ENCODE measurements at places on chromosomes 2 and 18.

DNA sequence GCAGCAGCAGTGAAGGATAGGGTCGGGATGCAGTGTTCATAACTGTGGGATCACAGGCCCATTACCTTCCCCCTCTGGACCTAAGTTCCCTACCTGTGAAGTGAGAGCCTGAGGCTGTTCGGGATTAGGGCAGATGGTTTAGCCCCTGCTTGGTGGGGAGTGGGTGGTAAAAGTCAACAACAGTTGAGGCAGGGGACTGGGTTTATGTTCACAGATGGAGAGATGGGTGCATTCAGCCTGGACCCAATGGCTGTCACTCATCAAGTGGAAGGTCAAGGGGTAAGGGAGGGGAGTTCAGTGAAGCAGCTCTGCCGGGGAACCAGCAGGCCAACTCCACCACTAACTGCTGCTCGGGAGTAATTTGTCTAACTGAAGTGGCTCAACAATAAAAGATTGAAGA, 180.4 kb downstream of the FAM210A start:
- DNase-seq = no peak

GRCh38 chr2:75074228-75074627, 115.8 kb downstream of the POLE4 start:
- no peak for DNase-seq

DNA sequence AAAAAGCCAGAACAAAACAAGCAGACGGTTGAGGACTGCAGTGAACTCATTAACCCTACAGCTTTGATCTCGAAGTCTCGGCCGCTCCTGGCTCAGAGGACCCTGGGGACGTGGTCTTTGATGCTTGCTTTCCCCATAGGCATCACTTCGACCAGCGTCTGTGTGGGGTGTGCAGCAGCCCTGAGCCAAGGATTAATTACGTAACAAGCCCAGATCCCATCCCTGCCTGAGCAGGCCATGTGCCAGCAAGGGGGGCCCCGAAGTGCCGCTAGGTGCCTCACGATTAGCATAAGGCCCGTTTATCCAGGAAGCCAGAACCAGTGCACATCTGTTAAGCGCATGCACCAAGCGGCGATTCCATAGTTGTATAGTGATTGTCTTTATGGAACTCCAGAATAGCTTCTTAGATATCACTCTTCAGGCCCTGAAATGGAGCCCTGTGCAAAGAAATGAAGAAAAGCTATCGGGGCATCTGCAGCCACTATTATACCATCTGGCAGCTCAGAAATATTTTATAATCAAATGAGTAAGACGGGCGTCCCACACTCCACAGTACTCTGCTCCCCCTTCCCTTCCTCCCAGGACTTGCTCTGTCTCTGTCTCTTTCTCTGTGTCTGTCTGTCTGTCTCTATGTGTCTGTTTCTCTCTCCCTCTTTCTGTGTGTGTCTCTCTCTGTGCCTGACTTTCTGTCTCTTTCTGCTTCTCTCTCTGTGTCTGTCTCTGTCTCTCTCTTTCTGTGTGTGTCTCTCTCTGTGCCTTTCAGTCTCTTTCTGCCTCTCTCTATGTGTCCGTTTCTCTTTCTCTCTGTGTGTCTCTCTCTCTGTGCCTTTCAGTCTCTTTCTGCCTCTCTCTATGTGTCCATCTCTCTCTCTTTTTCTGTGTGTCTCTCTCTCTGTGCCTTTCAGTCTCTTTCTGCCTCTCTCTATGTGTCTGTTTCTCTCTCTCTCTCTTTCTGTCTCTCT, 41.7 kb downstream of the HPCAL1 start:
- DNase-seq = peak; percentile 20

DNA sequence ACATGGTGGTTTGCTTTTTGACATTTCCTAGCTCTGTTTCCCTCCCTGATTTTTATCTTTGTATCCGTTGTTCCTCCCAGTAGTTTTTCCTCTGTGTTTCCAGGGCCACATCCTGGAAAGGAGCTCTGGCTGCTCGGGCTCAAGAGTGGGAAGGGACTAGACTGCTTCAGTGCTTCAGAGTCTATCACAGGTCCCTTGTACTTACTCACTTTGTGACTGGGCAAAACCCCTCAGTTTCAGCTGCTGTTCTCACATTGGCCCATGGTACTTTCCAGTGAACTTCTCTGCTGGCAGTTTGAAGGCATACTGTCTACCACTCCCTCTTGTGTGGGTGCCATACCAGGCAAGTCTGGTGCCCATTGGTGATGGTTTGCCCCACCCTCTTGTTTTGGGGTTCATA, 7.5 kb upstream of the STAMBP start:
- no peak for DNase-seq

GRCh38 chr2:120762341-120763061, 26.8 kb downstream of the GLI2 start:
- DNase-seq = no peak

- no peak for DNase-seq
These were observed 189.4 kb downstream of the PLCL1 start for GRCh38 chr2:197993830-197994229.

- DNase-seq = no peak
These were observed 37.9 kb upstream of the MAP4K3 start for GRCh38 chr2:39475006-39475405.

GRCh38 chr18:6757931-6758330, 28.4 kb downstream of the ARHGAP28 start:
- DNase-seq = no peak

- no peak for DNase-seq
These were observed 89.5 kb downstream of the PXDN start for GRCh38 chr2:1654696-1655374.

Data from Kasumi-1 (cell line).